ENCODE measurements at places on chromosomes 11 and 22.

- DNase-seq: no peak
Observed at GRCh38 chr22:39101226-39101625, 4.2 kb downstream of the APOBEC3H start.

- DNase-seq: no peak
Observed at GRCh38 chr11:69671734-69672465, 3.3 kb downstream of the LTO1 start.

- no peak for DNase-seq
Observed at GRCh38 chr11:81036168-81036870, 1595.5 kb upstream of the TENM4 start.

GRCh38 chr11:29333993-29334775 is 682.6 kb downstream of the KCNA4 start:
- no peak for DNase-seq

DNA sequence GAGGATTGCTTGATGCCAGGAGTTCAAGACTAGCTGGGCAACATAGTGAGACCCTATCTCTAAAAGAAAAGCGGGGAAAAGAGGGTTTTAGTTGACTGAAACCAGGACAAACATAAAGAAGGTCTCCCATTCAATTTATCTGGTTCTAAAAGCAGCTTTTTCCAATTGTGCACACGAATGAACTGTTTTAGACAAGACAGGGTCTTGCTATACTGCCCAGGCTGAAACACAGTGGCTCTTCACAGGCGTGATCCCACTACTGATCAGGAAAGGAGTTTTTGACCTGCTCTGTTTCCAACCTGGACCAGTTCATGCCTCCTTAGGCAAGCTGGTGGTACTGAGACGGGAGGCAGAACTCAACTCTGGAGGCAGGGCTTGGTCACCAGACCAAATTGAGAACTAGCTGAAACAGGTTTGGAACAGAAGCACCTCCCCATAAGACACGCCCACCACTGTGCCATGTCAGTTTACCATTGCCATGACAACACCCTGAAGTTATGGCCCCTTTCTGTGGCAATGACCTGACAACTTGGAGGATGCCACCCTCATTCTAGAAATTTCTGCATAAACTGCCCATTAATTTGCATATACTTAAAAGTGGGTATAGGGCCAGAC is 2.8 kb upstream of the NUCB2 start:
- DNase-seq: no peak

GRCh38 chr22:42432020-42432596 is at the start of gene NFAM1:
Gene NFAM1 (minus strand): TSS chr22:42432403. CDS start chr22:42432357, 46 bp downstream.
- peak; percentile 46 for DNase-seq

- no peak for DNase-seq
Observed at GRCh38 chr22:37273846-37274225, 8.5 kb upstream of the CYTH4 start.

DNA sequence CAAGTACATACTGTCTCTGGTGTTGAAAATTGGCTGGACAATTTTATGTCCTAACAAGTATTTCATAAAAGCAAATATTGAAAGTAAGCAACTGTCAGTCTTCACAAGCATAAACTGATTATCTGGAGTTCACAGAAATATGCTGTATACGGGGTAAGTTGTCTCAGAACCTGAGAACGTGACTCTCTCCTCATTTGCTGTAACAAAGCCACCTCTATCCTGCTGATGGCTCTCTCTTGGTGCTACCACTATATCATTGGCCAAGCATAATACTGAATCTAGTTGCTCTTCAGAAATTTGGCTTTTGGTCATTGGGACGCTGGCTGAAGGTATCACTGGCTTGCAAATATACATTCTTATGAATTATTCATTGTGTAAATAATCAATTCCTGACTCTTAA is 1078.0 kb downstream of the LRRC4C start:
- DNase-seq: no peak

DNA sequence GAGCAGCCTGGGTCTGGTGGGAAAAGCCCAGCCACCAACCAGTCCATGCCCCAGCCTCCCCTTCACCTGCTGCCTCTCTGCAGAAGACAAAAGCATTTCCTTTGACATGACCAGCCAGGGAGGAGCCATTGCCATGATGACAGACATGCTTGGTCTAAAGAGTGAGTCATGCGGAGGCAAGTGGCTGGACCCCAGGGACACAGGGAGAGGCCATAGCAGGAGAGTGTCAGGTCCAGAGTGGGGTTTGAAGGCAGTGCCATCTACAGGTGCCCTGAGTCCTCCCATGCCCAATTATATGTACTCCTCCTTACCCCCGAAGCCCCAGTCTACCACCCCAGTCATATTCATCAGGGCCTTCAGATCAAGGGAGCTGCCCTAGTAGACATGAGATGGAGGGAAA is 67.4 kb downstream of the SCN3B start:
- DNase-seq: no peak

DNA sequence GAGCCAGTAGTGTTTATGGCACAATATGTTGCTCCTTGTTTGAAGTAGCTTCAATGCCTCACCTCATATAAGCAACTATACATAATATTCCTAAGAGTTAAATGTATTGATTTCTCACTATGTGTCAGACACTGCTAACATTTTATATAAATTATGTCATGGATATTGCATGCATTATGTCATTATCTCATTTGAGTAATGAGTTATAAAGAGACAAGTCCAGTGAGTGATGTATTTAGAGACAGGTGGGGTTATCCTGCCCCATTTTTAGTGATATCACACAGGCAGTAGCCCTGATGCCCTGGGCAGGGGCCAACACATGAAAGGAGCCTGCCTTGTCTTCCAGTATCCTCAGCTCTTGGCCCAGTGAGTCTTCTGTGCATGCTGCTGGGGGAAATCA is 247.0 kb upstream of the SESN3 start:
- DNase-seq: no peak

GRCh38 chr11:75516886-75517285 is 8.9 kb downstream of the GDPD5 start:
- no peak for DNase-seq

All from C1 segment of cervical spinal cord (tissue), 14 donors.